ENCODE measurements at places on chromosomes 2 and 18.

GRCh38 chr2:238107525-238108422 is 7.6 kb downstream of the ESPNL start:
- DNase-seq, result no peak

- DNase-seq, result no peak
Observed at GRCh38 chr2:60679036-60679780, 76.9 kb upstream of the PAPOLG start.

GRCh38 chr2:207048416-207048815 is 109.1 kb downstream of the CPO start:
- DNase-seq, result no peak

DNA sequence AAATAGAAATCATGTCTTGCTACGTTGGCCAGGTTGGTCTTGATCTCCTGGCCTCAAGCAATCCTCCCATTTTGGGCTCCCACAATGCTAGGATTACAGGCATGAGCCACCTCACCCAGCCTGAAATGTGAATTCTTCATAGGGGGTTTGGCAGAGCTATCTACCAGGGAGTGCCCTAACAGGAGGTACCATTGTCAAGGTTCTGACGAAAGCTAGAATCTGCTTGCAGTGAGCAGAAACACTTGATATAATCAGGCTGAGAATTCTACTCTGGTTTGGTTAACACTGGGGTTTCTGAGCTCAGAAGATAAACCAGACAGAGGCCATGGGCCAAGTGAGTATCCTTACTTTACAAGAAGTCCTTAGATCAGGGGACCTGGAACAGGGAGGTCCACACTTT is 7.2 kb upstream of the LAMA3 start:
- no peak for DNase-seq

DNA sequence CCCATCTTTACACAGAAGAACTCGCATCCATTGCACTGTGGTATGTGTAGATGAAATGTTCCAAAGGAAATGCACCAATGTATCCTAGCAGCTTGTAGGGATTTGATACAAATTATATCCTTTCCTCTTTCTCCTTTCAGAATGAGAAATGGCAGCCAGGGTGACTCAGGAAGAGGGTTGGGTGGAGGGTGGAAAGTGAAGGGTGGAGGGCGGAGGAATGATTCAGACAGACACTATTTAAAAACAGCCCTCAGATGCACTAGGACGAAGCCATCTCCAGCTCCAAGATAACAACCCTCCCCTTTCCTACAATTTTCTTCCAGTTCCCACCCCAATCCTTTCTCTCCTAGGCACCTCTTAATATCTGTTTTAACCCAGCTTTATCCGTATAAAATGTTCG is 96.2 kb upstream of the STK39 start:
- no peak for DNase-seq

- DNase-seq, result no peak
Observed at GRCh38 chr18:7485616-7486015, 81.5 kb upstream of the PTPRM start.

DNA sequence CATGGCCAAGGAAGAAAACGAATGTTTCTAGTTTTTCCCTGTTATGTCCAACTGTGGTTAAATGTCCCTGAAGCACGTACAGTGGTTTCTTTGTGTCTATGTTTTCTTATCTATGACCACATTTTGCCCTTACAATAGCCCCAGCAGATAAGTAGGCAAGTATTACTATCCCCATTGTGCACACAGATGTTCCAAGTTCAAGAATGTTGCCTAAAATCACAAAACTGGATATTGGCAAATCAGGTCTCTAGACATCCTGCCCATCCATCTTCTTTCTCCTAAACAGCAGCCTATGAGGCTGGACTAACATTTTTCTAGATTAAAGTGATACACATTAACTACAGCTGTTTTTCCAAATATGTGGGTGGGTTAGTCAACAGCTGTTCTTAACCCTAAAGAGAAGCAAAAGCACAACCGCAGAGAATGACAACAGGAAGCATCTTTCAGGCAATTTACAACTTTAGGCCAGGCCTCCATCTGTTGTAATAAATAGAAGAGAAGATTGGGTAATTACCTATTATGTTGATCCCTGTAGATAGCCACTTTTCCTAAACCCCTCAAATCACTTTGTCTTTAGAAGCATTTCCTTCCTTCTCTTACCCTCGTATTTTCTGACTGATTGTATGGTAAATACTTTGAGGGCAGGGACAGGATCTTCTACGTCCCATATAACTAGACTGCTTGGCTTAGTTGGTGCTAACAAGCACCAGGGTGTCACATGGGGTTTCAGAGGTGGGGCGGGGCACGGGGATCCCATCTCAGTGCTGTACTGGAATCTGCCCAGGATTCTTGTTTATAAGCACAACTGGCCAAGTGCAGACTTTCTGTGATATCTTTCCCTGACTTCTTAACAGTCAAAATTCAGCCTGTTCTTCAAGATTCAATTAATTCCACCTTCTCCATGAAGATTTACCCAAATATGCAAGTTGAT is 132.1 kb upstream of the SETBP1 start:
- no peak for DNase-seq

GRCh38 chr2:135818937-135819610 is 17.9 kb downstream of the LCT start:
- peak; percentile 33 for DNase-seq

- DNase-seq, result no peak
Observed at GRCh38 chr2:15725101-15725781, 133.6 kb downstream of the DDX1 start.

GRCh38 chr18:43067570-43067969 is 47.9 kb downstream of the RIT2 start:
- no peak for DNase-seq

- DNase-seq, result no peak
Observed at GRCh38 chr2:205699515-205700289, 17.4 kb downstream of the NRP2 start.

GRCh38 chr2:149360106-149360505 is 29.7 kb downstream of the LYPD6 start:
- no peak for DNase-seq

- no peak for DNase-seq
Observed at GRCh38 chr2:179561702-179562101, 297.1 kb upstream of the SESTD1 start.

DNA sequence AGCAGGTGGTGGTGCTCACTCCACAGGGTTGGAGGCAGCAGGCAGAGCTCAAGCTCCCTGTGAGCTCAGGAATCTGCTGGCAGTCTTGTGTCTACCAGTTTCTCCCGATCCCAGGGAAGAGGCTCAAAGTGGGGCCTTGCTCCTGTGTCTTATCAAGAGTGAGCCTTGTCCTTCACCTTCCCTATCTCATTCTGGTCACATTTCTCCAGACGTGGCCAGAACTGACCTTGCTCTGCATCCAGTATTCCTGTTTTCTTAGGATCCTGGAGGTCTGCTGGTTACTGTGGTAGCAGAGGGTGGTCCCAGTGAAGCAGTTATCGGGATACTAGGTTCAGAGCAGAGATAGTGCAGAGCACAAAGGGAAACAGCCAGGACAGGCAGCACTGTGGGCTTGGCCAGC is 47.1 kb upstream of the ASB18 start:
- DNase-seq, result no peak

DNA sequence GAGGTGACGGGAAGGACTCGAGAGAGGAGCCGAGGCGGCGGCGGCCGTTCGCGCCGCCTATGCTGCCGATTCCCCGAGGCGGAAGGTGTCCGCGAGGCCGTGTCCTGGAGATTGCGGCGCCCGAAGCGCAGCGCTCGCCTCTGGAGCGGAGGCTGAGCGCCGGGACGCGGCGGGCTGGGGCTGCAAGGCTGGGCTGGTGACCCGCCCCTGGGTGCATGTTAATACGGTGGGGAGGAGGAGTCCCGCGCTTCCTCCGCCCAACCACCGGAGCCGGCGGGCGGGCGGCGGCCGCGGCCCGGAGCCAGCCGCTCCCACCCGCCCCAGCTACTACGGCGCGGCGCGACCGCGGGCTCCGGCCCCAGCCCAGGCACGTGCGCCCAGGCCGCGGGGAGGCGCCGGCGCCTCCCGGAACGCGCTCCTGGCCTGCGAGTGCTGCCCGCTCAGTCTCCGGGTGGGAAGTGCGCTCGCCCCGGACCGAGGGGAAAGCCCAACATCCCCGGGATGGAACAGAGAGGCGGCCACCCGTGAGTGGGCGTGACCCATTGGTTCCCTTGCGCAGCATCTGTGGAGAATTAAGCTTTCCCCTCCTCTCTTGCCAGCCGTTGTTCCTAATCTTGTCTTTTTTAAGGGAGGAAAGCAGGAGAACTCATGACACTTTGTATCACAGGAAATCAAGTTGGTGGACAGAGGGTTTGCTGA is at the start of gene DLGAP1:
Gene DLGAP1 (minus strand): TSS at position 195 of the 699 bp plus-strand sequence.
- DNase-seq, result no peak

GRCh38 chr2:64989982-64990614 is 899 bp downstream of the SLC1A4 start:
- peak; percentile 4 for DNase-seq

DNA sequence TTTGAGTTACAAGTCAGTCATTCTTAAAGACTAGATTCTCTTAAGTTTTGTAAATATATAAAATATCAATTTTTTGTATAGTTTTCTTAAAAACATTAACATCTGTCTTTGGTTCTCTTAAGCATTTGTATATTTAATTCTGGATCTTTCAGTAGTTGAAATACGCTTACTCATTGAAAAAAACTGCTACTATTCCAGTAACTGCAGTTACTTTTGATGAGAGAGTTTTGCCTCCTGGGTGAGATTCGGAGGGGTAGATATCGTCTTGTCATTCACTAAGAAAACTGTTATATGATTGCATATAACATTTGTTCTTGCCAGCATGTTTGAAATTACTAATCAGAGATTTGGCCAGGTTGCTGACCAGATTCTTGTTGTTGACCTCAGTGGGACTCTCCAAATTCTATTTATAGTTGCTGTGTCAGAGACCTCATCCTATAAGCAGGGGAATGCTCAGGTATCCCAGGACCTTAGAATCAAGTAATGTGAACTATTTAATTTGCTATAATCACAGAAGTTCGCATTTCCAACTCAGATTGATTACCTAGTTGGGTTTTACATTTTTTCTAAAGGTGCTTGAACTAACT is 7.9 kb downstream of the AGPS start:
- no peak for DNase-seq

GRCh38 chr18:75782826-75783225 is 355.3 kb upstream of the SMIM21 start:
- DNase-seq, result no peak

DNA sequence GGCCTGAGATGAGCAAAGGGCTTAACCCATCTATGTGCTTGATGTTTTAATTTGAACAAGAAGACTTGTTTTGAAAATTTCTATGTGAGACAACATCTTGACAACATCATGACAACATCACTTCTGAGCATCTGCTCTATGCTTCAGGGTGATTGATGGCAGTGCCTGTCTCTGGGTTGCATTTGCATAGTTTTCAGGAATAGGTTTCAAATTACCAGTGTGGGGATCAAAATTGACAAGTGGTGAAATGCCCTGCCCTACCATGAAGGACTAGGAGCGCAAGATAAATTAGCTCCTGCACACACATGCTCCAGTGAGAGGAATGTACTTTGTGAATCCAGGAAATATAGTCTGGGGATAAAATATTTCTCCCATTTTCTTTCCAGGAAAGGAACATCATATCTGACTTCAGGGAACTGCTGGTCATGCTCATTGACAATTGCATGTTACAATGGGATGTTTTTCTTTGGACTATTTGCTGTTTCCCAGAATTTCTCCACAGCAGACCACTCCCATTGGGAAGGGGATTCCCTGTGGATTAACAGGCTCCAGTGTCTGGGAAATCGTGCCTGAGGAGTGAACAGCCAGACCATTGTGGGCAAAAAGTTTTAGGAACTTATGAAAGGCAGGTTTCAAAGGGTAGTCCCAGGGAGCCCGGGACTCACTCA is 45.3 kb upstream of the IL1R2 start:
- DNase-seq, result no peak

DNA sequence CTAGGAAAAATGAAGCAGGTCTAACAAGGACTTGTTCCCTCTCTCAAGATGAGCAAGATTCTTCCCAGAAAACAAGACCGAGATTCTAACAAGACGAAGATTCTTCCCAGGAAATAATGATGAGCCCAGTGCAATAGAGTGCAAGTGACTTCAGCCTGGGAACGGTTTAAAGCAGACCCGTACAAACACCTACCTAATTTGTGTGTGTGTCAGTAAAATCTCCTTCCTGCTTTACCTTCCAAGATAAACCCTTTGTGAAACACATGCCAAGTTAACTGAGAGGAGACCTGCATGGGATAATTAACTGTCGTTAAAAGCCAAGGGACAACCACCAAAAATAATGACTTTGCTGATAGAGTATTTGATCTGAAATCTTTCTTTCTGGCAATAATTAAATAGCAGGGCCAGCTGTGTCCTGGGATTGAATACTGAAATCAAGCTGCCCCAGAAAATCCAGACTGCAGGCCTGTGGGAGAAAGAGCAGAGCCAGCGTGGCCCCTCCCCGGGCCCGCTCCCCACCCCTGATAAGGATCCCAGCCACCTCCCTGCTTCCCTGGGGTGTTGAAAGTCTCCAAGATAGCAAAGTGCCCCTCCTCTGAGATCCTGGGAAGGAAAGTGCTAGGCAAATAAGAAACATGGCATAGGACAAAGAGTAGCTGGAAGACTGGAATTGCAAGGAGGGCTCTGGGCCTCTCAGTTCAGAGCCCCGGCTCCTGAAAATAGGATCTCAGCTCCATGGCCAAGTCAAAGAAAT is 145.5 kb downstream of the CYP26B1 start:
- no peak for DNase-seq

GRCh38 chr18:67451960-67452359 is 64.6 kb downstream of the DSEL start:
- DNase-seq, result no peak

GRCh38 chr2:226583715-226584114 is 215.9 kb downstream of the IRS1 start:
- DNase-seq, result no peak

GRCh38 chr2:241867776-241868420 is 1.6 kb upstream of the RTP5 start:
- DNase-seq, result peak; percentile 63

DNA sequence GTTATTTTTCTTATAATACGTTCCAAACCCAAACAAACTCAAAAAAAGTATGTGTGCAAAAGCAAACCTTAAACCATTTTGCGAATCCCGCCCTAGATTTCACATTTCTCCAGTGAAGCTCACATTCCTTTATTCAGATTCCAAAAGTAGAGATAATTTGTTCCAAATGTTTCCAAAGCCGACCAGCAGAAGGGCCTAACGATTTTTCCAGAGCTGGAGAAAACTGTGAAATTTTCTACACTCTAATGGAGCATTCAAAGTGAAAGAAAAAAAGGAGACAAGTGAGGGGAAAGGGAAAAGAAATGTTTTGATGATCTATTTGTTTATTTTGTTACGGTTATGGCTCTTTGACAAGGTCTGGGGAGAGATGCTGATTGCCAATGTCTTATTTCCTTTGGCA is 286.5 kb upstream of the SLC14A2 start:
- no peak for DNase-seq
